8988T (cell line): ENCODE measurements at places on chromosomes 12 and 14.

- DNase-seq, result no peak
Measured at GRCh38 chr14:101229666-101230065, 326.1 kb upstream of the RTL1 start.

- DNase-seq, result no peak
Measured at GRCh38 chr14:81303258-81303935, 82.6 kb upstream of the GTF2A1 start.

DNA sequence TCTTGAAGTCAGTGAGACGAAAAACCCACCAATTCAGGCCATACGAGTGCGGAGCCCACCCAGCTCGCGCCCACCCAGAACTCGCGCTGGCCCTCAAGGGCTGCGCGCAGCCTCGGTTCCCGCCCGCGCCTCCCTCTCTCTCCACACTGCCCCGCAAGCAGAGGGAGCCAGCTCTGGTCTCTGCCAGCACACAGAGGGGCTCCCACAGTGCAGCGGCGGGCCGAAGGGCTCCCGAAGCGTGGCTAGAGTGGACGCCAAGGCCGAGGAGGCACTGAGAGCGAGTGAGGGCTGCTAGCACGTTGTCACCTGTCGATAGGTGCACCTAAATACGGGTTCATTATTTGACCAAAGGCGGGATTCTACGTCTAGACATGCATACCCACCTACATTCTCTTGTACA is 2.2 kb upstream of the CDKN3 start:
- DNase-seq, result no peak

- no peak for DNase-seq
Measured at GRCh38 chr12:131941116-131941986, 8.4 kb upstream of the EP400 start.

GRCh38 chr12:46659032-46659650 is 166.7 kb downstream of the SLC38A4 start:
- DNase-seq, result no peak

- DNase-seq, result peak; percentile 53
Measured at GRCh38 chr12:123389560-123390351, 5.8 kb downstream of the KMT5A start.

DNA sequence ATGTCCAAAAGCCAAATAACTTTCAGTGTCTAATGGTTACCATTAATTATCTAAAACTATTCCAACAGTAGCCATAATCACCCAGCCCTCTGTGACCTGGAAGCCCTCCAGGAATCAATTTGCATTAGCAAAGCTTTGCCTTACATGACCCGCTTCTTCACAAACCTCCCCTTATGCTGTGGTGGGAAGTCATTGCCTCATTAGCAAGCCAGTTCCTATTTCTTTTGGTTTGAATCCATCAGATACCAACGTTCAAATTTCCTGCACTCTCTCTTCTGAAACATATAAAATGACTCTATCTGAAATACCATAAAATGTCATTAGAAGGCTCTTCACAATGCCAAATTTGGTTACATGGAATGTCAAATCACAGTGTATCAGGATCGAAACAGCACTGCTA is 268.3 kb upstream of the PRKD1 start:
- no peak for DNase-seq

DNA sequence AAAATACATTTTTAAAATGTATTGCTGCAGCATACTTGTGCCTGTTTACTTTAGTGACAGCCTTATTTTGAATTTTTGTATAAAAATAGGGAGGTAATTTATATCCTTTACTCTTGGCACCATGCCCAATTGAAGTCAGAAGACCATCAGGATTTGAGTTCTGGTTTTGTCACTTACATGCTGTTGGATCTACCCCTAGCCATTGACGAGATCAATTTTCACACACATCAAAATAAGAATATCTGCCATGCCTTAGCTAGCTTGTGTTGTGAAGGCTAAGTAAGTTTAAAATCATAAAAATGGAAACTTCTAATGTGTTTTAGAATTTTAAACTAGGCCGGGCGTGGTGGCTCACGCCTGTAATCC is 381.8 kb downstream of the KCNH5 start:
- no peak for DNase-seq

- DNase-seq, result no peak
Measured at GRCh38 chr12:102478405-102479098, 1.8 kb downstream of the IGF1 start.

GRCh38 chr14:104315625-104316024 is 177.2 kb downstream of the KIF26A start:
- no peak for DNase-seq

GRCh38 chr14:101060171-101060601 is 156.7 kb upstream of the RTL1 start:
- no peak for DNase-seq

GRCh38 chr14:64701660-64702059 is 2.6 kb upstream of the PLEKHG3 start:
- no peak for DNase-seq

GRCh38 chr12:1126091-1126490 is 135.1 kb downstream of the ERC1 start:
- DNase-seq, result no peak

- DNase-seq, result no peak
Measured at GRCh38 chr12:54628186-54628846, 6.4 kb downstream of the LACRT start.

GRCh38 chr12:52838609-52839435 is 4.7 kb upstream of the KRT79 start:
- no peak for DNase-seq

DNA sequence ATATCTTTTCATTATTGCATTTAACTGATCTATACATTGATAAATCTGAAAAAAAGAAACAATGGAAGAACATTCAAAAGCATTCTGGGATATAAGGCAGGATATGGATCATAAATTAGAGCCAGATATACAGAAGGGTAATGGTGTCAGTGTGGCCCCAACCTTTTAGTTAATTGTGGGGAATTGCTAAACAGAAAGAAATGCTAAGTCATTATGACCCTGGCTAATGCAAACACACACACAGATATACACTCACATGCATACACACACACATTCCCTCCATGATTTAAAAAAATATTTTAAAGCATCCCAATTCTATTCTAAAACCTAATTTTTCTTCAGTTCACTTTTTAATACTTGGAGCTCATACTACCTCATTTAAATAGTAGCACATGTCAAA is 404.5 kb downstream of the BCAT1 start:
- no peak for DNase-seq

GRCh38 chr12:124605883-124606774 is 38.7 kb upstream of the NCOR2 start:
- DNase-seq, result no peak
